Esophagus squamous epithelium (tissue), 5 donors: ENCODE measurements at places on chromosomes 11 and 22.

GRCh38 chr11:134780486-134781147 lies 368.6 kb upstream of the B3GAT1 start:
- DNase-seq = no peak

DNA sequence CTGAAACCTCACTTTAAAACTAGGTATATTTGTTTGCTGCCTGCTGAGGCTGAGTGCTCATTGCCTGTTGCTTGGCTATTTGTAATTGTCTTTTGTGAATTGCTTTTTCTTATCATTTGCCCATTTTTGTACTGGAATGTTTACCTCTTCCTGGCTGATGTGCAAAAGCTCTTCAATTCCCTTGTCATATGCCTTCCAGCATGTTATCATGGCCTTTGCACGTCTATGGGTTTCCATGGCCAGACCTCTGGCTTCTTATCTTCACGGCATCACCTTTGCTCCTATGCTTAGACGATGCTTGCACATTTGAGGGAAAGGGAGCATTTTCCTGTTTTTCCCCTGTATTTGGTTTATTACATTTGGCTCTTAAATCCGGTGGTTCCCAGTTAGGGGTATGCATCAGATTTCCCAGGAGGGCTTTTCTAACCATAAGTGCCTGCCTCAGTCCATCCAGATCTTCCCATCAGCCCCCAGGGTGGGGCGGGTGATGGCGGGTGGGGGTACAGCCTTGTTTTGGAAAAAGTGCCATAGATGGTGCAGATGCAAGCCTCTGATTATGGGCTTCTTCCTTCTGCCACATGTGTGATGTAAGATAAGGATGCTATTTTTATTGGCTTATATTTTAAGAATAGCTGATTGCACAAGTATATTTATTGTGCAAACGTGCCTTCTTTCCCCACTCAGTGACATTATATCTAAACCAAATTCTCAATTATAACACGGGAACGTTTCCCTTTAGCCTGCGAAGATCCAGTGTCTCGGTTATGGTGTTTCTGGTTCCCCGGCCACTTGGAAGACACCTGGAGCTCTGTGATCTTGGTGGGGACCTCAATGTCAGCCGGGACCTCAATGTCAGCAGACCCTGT lies 70.6 kb upstream of the SEPTIN5 start:
- no peak for DNase-seq

DNA sequence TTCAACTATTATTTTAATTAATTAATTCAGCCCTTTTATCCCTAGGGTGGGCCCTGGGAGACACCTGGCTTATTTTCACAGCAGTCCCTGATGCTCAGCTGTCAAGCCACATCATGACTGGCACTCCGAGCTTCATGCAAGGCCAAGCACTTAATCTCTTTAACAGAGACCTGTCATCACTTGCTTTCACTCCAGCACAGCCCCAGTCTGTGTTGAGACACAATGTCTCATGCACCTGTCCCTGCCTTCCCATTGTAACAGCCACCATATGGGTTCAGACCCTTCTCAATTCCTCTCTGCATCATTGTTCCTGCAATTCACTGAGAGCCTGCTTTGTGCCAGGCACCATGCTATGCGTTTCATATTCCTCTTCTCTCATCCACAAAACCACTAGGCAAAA lies 222.2 kb upstream of the TENM4 start:
- DNase-seq = no peak

GRCh38 chr11:121611242-121611641 lies 158.5 kb upstream of the SORL1-AS1 start:
- DNase-seq = no peak

DNA sequence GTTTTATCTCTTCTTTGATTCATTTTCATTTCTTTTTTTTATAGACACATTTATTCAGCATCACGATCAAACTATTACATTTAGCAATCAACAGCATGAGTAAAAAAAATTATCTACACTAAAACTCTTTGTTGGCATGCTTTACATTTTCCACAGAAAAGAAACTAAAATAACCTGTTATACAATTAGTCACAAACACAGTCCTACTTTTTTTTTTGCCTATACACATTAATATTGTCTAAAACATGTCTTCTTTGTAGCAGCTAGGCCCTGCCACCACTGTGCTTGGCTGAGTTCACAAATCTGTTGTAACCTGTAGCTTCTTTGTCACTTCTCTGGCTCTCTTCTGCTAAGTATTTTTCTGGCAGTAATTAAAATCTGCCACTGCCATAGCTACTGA lies 117.0 kb downstream of the STIM1 start:
- no peak for DNase-seq

GRCh38 chr11:35602160-35602793 lies 16.0 kb upstream of the FJX1 start:
- DNase-seq = no peak

GRCh38 chr11:72584293-72584938 lies 89.8 kb downstream of the PDE2A start:
- no peak for DNase-seq

GRCh38 chr22:46617207-46617985 lies 2.8 kb upstream of the GRAMD4 start:
- DNase-seq = no peak

DNA sequence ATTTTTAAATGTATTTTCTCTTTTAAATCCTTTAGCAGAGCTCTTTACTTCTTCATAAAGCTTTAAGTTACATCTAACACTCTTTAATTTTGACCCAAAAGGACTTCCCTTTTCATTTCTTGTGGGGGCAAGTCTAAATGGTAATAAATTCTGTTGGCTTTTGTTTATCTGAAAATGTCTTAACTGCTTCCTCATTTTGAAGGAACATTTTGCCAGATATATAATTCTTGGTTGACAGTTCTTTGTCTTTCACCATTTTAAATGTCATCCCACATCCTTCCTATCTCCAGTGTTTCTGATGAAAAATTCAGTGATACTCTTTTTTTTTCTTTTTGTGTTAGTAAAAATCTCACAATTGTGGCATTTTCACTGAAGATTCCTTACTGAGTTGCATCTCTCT lies 44.7 kb upstream of the ZBTB44 start:
- DNase-seq = no peak

GRCh38 chr11:83948200-83948599 lies 662.0 kb upstream of the CCDC90B start:
- no peak for DNase-seq

DNA sequence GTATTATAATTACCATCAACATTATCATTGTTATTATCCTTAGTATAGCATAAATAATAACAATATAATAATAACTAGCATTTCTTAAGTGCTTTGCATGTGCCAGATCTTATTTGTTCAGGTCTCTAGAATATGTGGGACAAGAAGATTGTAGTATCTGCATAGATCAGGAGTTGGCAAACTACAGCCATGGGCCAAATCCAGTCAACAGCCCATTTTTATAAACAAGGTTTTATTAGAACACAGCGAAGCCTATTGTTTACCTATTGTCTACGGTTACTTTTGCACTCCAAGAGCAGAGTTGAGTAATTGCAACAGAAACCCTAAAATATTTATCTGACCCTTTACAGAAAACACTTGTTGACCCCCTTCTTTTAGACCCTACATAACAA lies 81.4 kb downstream of the SLC1A2 start:
- no peak for DNase-seq

GRCh38 chr11:110837603-110838002 lies 125.4 kb upstream of the ARHGAP20 start:
- DNase-seq = no peak

DNA sequence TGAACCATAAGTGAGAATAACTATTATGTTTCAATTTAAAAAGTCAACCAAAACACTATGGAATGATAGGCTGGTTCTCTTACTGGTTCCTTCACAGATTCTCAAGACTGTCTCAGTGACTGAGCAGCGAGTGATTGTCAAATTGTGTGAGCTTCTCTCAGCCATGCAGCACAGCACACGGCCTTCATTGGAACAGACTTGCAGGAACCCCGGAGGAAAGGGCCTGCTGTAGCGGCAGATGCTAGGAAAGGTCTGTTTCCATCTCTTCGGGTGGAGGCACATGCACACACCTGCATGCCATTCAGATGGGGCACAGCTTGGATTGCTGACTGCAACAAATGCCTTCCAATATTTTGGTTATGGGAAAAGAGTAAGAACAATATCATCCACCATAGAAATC lies 741.8 kb downstream of the OPCML start:
- DNase-seq = no peak

GRCh38 chr22:45033136-45033535 lies 23.3 kb upstream of the PHF21B start:
- DNase-seq = no peak

DNA sequence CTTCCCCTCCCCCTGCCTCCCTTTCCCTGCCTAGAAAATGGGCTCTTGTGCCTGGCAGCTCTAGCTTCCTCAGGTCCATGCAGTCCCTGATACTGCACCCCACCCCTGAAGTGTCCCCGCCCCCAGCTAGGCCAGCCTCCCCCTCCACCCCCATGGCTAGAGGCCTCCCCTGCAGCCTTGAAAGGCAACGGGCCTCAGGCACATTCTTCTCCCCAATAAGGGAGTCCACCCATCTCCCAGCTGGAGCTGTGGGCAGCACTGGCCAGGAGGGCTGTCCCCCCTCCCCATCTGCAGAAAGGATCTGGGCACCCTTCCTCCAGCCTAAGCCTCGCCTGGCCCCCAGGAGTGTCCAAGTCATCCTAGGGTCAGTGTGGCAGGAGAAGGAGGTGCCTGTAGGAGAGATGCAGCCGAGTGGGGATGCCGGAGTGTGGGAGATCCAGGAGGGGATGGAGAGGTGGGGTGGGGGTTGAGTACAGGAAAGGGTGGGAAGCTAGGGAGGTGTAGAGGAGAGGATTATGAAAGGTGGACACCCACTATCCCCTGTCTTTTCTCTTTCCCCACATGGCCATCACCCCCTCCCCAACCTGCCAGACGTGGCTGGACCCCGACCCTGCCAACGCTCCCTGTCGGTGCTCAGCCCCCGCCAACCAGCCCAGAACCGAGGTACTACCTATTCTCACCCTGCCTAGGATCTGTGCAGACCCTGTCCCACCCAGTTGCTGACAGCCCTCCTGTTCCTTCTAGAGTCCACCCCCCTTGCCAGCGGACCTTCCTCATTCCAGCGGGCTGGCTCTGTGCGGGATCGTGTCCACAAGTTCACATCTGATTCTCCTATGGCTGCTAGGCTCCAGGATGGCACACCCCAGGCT lies 9.3 kb downstream of the SMTN start:
- no peak for DNase-seq

DNA sequence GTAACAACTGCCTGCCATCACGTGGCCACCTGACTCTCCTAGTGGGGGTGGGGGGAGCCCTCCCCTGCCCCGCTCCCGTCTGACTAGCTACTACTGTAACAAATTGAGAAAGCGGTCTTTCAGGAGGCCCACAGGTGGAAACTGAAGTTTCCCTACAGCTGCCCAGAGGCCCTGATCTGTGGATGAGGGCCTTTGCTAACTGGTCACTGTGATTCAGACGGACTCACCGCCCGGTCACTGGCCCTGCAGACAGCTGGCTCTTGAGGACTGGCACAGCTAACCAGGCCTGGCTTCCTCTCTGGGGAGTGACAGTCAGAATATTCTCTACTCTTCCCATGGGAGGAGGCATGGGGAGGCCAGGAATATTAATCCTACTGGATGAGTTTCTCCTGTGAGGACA lies 116.8 kb downstream of the ARHGAP8 start:
- no peak for DNase-seq

DNA sequence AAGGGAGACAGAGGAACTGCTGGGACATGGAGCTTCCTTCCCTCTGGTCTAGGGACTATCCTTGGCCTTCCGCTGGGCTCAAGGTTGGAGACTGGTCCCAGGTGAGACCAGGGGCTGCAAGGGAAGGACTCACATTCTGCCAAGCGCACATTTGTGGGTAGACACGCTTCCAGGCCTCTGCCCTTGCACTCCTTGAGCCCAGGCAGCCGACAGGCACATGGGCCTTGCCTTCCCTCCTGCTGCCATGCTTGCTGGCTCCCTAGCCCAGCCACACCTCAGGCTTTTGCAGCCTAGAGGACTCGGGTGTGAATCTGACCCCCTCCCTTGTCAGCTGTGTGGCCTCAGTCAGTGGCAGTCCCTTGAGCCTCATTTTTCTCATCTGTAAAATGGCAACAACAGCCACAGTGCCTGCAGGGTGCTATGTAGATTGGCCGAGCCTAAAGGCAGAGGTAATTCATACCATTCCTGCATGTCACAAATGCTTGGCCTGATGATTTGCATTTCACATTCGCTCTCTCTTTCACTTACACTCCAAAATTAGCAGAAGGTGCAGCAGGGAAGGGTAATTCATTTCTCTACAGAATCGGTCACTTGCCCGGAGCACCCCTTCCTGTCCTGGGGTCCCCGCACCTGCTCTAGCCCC lies 57.6 kb upstream of the NECTIN1 start:
- DNase-seq = no peak

GRCh38 chr11:121300313-121300971 lies 7.9 kb downstream of the SC5D start:
- DNase-seq = no peak

DNA sequence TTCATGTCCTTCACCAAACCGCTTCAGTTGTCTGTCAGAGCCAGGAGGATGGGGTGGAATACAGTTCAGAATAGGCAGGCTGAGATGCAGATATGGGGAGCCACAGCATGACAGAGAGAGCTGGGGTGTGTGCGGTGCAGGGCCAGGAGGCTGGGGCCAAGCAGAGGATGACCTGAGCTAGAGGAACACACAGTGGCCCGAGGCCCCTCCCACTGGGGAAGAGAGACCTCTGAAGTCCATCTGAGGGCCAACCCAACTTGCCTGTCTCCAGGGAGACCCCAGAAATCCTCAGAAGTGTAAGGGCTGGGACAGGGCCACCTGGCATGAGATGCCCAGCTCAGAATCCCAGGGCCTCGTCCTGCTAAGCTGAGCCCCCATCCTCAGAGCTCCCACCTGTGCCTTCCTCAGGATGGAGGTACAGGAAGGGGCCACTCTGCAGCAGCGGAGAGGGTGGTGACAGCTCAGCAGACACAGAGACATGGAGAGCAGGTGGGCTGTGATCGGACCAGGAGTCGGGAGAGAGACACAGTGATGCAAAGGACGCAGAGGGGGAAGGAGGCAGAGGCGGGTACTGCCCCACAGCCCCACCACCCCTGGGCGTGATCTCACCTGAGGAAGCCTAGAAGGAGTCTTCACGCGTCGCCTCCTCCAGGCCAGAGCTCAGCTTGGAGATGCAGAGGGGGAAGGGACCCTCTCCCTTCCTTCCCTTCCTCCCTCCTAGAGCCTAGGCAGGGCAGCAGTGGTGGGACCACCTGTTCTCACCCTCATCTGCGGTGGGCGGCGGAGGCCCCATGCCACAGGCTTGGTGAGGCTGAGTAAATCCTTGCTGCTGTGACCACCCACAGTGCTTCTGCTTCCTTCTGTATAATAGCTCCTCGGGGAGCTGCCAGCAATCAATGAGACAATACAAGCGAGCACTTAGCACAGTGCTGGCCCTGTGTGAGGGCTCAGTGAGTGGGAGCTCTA lies 9.1 kb upstream of the TUB start:
- no peak for DNase-seq

- DNase-seq = no peak
Observed at GRCh38 chr11:25710975-25711374, 621.0 kb upstream of the ANO3 start.

GRCh38 chr11:10858439-10859325 lies 829 bp upstream of the ZBED5 start:
- no peak for DNase-seq

GRCh38 chr11:91394727-91395414 lies 829.7 kb upstream of the FAT3 start:
- no peak for DNase-seq

GRCh38 chr11:6402561-6402981 lies 12.3 kb downstream of the SMPD1 start:
- no peak for DNase-seq
